Hypothalamus (tissue), 51 donors: ENCODE measurements at places on chromosomes 3 and 15.

DNA sequence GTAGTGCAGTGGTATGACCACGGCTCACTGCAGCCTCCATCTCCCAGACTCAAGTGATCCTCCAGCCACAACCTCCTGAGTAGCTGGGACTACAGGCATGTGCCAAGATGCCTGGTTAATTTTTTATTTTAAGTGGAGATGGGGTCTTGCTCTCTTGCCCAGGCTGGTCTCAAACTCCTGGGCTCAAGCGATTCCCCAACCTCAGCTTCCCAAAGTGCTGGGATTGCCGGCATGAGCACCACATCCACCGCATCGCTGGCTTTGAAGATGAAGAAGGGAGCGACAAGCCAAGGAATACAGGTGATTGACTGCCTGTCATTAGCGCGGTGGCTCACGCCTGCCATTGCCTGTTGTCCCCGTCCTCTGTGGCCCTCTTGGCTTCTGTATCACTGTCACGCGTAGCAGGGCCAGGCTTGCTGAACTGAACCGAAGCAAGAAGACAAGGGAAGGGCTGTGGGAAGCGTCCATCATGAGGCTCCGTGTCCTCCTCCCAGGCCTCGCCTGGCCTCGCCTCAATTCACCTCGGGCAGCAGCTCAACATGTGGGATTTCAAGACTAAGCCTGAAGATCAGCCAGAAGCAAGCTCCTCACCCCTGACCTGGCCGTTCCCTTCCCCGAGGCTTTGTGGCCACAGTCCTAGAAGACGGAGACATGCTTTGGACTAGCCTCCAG lies 46.4 kb upstream of the TFRC start:
- no peak for DNase-seq

DNA sequence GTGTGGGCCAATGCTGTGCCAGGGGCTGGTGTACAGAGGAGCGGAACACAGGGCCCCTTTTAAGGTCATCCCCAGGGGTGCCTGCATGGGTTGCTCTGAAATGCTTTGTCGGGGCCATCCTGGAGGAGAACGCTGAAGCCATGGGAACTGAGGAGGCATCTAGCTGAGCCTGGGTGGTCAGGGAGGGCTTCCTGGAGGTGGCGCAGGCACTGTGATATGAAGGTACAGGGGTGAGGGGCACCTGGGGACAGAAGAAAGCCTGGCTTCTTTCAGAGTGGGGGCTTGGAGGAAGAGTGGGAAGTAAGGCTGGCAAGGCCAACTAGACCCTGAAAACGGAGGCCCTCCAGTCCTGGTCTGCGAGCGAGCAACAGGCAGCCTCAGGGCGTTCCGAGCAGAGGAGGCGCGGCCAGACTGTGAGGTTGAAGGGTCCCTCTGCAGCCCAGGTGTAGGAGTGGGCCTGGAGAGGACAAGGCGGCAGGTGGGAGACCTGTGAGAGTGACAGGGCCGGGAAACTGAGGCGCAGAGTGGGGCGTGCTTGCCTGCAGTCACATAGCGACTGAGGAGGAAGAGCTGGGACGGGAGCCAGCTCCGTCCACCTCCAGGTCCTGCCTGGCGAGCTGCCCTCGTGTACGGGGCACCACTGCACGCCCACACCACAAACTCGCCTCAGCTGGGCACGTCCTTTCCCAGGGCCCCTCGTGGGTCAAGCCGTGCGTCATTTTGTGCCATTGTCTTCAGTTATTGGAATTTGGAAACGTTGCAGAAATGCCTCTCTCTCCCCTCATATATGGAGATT lies 4.1 kb downstream of the FBLN2 start:
- DNase-seq: no peak

DNA sequence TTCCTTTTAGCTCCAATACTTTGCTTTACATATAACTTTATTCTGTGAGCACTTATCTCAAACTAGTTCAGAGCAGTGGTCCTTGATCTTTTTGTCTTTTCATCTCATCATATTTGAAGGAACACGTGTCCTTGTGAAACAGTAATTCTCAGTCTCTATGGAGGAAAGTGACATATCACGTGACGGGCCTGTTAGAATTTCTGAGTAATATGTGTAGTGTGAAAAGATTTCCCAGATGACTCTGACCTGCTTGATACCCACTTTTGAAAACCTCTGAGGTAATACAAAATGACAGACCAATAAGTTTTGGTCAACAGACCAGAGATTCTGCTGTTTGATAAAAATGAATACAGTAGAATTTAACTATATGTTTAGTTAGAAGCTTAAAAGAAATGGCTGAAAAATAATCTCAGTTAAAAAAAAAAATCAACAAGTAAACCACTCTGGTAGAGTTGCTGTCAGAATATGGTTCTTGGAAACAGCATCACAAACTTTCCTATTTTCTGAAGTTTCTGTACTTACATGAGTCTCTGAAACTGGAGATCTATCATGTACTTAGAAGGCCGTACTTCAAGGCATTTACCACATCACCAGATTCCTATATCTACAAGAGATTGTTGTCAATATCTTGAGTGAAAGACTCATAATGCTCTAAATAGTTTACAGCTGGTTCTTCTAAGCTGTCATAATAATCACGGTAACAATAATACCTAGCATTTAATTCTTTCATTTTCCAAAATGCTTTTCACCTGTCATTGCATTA lies 590.2 kb upstream of the TBL1XR1 start:
- no peak for DNase-seq

GRCh38 chr3:65284961-65285360 lies 597.2 kb upstream of the ADAMTS9 start:
- DNase-seq: no peak

DNA sequence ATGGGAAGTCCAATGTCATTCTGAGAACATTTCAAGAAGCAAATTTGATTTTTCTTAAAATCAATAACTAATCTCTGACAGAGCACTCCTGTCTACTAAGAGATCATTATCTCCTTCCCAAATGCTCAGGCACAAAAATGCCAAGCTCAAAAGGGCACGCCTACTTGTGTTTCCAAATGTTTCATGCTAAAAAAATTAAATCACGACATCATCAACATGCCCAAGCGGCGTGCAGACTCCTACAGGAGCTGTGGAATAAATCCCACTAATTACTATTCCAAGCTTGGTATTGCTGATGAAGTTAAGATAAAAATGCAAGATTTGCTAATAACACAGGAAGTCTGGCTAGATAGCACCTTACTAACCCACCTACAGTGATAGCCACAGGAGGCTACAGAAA lies 140.8 kb downstream of the OSBPL10 start:
- DNase-seq: no peak

GRCh38 chr3:197224034-197224444 lies 74.4 kb downstream of the DLG1 start:
- no peak for DNase-seq

DNA sequence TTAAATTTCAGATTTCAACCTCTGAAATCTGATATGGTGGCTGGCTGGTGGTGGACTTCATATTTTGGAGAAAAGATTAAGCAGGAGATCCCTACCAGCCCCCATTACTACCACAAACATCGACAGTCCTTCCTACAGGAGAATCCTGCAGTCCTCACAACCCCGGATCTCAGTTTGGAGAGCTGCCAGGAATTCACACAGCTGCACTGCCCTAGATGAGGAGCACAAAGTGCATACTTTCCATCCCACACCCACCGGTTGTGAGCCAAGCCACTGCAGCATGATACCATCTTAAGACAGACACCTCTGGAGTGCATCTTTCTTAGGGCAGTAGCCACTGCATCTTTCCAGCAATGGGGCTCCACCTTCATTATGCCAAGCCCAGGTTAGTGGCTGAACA lies 185.5 kb upstream of the GPR149 start:
- no peak for DNase-seq

- DNase-seq: no peak
Measured at GRCh38 chr3:103786296-103786695, 1351.5 kb downstream of the ZPLD1 start.

DNA sequence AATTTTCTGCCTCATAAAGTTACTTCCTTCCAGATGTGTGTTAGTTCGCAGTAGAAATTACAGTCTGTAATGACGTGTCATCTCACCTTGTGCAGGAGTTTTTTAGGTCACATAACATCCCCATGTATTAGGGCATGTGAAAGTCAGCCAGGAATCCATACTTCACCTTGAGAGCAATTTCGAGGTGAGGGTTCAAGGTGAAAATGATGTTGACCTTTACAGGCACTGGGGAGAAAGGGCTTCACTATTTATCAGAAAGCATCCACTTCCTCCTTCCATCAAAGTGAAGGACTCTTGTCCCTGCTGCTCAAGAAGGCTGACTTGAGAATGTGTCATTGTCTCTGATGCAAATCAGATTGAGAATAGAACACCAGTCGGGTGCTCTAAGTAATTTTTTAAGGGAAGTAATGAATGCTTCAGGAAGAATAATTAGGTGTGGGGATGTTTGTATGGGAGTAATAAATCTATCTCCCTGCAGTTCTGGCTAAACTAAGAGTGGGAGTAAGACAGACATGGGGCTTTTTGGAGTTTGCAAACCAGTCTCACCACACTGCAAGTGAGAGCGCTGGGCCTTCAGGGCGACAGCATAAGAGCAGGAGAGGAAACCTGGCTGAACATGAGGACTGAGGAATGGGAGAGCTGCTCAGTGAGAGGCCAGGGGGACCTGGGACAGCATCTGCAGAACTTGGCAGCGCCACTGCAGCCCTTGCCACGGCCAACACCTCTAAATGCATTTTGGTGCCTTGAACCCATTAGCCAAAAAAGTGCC lies 85.9 kb upstream of the IL12A start:
- DNase-seq: no peak

DNA sequence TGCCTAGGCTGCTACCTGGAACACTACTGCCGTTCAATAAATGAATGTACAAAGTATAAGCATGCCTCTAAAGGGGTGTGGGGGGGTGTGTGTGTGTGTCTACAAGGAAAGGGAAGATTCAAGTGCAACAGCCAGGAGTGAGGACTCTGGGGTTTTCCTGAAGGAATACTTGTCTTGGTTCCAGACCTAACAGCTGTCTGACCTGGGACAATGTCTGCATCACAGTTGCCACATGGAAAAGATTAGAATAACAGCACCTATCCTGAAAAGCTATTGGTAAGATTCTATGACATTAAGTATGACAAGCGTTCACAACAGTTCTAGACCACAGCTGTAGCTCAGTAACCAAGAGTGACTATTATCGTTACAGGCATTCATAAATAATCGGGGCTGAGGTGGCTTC lies 345.2 kb downstream of the FOXP1 start:
- DNase-seq: no peak

- no peak for DNase-seq
Measured at GRCh38 chr15:72265031-72265430, 7.3 kb downstream of the PARP6 start.

DNA sequence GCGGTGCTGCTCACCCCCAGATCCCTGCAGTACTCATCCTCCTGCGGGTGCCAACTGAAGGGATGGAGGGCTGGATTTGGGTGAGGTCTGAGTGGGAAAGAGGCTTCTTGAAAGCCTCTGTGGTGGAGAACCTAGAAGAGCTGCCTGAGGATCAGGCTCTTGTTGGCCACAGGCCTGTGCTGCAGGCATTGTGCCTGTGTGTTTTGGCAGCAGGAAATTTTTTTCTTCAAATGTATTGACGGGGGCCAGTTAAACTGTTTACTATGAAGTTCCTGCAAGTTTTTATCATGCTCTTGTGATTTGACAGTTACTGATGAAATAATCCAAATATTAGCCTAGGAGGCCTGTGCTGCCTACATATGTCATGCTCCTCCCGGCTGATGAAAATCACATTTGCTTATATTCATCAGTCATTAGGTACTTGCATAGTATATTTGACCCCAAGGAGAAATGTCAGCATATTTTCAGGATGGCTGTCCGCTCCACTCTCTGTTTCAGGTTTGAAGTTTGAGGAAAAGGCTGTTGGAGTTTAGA lies 103.1 kb downstream of the THSD4 start:
- DNase-seq: no peak

GRCh38 chr3:169060037-169060436 lies 603.5 kb downstream of the MECOM start:
- DNase-seq: no peak

- DNase-seq: peak; percentile 28
Measured at GRCh38 chr3:9508781-9509180, 44.8 kb downstream of the LHFPL4 start.

- DNase-seq: no peak
Measured at GRCh38 chr3:158747417-158747816, 15.2 kb upstream of the RARRES1 start.

- DNase-seq: no peak
Measured at GRCh38 chr3:94099311-94099710, 36.5 kb downstream of the NSUN3 start.
